A549 treated with Hydrocortisone at 1 μM for 4 hours (cell line): ENCODE measurements at places on chromosomes 7 and 10. TPM values are rescaled to one million over a fixed set of nuclear protein-coding genes. Genes with fewer than 3 reads are reported as not detected.

The HTR7 gene
- 0.12 to 0.24 TPM (median 0.17 TPM) in 5 replicates for total RNA-seq

The SOSTDC1 gene
- total RNA-seq, result not detected in 5 replicates

The RBP3 gene
- not detected in 5 replicates for total RNA-seq

The C10orf105 gene
- total RNA-seq, result not detected in 5 replicates

The PDGFA gene
- 28.9 to 34.4 TPM (median 31.5 TPM) in 5 replicates for total RNA-seq
